ENCODE measurements at places on chromosomes 12 and 14.

DNA sequence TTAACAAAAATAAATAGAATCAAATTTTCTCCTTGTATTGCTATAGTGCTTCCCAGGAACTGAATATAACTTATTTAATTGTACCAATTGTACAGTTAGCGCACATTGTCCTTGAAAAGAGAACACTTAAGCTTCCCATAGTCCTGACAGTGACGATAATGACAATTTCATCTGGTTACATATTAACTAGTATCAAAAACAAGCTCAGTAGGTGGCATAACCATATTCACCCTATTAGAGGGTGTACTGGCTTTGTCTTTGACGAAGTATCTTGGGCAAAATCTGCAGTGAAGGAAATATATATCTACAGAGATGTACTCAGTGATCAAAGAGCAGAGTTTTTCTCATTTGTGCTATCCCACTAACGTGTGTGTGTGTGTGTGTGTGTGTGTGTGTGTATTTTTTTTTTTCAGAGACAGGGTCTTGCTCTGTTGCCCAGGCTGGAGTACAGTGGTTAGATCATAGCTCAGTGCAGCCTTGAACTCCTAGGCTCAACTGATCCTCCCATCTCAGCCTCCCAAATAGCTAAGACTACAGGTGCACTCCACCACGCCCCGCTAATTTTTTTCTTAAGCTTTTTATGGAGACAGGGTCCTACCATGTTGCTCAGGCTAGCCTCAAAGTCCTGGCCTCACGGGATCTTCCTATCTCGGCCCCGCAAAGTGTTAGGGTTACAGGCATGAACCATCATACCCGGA is 4.9 kb upstream of the A2M start:
- DNase-seq, result no peak

DNA sequence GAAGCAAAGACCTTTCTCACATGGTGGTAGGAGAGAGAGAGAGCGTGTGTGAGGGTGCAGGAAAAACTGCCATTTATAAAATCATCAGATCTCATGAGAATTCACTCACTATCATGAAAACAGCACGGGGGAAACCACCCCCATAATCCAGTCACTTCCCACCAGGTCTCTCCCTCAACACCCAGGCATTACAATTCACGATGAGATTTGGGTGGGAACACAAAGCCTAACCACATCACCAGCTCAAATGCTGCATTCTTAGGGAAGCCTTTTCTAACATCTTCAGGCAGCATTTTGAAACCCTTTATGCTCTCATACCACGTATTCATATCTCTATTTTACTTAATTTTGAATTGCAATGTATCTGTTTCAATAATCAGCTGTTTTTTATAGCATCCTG is 165.9 kb downstream of the TMTC3 start:
- no peak for DNase-seq

DNA sequence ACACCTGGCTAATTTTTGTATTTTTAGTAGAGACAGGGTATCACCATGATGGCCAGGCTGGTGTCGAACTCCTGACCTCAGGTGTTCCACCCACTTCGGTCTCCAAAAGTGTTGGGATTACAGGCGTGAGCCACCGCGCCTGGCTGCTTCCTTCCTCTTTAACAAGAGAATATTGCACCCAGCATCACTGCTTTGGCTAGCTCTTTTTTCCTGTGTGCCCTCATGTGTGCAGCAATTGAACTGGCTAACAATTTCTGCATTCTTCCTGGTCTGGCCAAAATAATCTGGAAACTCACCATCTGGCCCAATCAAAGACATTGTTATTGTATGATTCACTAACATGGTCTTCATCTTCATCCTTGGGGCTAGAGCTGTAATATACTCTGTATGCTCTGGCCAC is 2.7 kb upstream of the ASB8 start:
- DNase-seq, result no peak

- DNase-seq, result no peak
Measured at GRCh38 chr14:37546621-37547447, 48.2 kb downstream of the FOXA1 start.

All from hematopoietic multipotent progenitor cell treated with erythropoietin and hydrocortisone succinate and interleukin-3 and kit ligand, for 17 days (in vitro differentiated cells).